Activated CD8-positive, alpha-beta memory T cell treated with anti-CD3 and anti-CD28 coated beads for 4 hours (primary cell): ENCODE measurements at places on chromosomes 7 and 10.

- DNase-seq: no peak
Measured at GRCh38 chr10:102347236-102347828, 48.2 kb upstream of the NFKB2 start.

GRCh38 chr7:143245123-143245522, 18.1 kb upstream of the GSTK1 start:
- no peak for DNase-seq

DNA sequence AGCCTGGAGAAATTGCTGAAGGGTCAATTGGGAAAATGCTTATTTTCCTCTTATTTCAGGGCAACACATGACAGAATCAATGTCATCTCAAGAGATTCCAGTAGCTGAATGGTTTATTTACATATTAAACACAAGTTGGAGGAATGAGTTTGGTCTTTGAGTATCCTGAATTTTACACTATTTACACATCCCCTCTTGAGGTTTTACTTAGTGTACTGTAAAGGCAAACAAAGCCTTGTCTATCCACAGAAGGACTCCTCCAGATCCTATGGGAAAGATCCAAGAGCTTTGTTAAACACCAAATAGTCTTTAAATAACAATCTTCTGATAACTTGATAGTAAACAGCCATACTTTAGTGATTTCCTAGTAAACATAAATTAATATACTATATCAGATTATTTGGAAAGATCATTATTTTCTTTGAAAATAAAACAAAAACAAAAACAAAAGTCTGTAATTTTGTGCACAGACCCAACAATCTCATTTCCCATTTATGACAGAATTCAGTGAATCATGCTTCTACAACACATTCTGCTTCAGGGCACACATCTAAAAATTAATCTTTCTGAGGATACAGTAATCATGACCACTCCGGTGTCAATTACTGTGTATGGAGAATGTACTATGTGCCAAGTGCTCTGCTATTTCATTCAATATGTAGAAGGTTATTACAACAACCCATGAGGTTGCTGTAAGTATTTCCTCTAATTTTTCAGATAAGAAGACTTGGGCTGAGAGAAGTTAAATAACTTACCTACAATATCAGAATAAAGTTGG, 575.0 kb upstream of the LRRTM3 start:
- no peak for DNase-seq

DNA sequence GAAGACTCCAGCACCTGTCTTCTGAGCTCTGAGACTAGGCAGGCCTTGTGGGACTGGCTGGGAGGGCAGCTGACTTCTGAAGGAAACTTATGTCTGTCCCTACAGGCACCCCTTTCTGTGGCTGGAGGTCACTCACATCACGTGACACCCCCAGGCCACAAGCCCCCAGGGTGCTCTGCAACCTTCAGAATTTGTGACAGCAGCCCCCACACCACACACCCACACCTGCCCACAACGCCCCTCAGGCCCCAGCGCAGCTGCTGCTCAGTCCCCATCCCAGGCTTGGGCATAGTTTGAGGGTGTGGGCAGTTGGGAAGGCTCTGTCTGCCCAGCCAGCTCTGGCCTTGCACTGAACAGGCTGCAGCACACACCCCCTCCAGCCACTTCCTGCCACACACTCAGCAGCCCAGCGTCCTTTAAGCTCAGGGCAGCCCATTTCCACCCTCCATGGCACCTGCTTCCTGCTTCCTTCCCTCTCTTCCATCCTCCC, 80.0 kb upstream of the UNC5B start:
- DNase-seq: no peak

DNA sequence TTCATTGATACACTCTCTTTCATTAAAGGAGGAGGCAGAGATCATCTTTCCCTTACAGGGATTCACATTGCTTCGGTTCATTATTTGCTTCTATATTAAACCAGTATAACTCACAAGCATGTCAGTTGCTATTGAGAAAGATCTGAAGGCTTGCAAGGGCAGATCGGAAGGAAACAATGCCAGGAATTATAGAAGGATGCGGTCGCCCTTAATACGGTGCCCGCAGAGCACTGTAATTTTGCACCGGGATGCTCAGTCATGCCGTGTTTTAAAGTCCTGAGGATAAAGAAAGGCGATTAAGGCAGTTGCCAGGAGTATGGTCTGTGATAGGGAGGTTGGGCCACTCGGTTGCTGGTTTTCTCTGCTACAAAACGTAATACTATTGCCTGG, 350.0 kb upstream of the GALNT17 start:
- DNase-seq: no peak

DNA sequence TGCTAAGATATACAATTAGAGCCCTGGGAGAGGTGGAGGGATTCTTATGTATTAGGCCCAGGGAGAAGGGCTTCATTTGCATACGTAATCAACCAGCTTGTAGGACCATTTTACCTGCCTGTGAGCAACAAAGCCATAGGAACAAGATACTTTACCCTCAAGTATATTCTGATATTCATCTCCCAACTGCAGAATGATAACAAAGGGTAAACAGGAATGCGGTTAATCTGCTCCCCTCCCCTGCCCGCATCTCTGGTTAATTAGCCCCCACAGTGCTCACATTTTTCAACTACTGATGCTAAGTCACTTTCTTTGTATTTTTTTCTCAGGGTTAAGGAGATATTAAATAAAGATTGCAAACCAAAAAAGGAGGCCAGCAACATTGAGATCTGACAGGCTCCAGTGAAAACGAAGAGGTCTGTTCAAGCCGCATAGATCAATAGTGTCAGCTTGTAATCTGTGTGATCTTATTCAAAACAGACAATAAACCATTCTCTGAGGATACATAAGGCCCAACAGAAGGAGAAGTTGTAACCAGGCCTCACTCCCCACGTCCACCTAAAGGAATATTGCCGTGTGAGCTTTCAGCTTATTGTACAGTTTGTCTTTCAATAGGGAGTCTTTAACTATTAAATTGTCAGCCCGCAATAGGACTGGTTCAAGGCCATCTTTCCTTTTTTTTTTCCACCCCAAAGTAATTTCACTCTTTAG, 203.4 kb downstream of the RAPGEF5 start:
- DNase-seq: no peak

GRCh38 chr7:74143383-74143782, 30.8 kb upstream of the EIF4H start:
- DNase-seq: no peak

DNA sequence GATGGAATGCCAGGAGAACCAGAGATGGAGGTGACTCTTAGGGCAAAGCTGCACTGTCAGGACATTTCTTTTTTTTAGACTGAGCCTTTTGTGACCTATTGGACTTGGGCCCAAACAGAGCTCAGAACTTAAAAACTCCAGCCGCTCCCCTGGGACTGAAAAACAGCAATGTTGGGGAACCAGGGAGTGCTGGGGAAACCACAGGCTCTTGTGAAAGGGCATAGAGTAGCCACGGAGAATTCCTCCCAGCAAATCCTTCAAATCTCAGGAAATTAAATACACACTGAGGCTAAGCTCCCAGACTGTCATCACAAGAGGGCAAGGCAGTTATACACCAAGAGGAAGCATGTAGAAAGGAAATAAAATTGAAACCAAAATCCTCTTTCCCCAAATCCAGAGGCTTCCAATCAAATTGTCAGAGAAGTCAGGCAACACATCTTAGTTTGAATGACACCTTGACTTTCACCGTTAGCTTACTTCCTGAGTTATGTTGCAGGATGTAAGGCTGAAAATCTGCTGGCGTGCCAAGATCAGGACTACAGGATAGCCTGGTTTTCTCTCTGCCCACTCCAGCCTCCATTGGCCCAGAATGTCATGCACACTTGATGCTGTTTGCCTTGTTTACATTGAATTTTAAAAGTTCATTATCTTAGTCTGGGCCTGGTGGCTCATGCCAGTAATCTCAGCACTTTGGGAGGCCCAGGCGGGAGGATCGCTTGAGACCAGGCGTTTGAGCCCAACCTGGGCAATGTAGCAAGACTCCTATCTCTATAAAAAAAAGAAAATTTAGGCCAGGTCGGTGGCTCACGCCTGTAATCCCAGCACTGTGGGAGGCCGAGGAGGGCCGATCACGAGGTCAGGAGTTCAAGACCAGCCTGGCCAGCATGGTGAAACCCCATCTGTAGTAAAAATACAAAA, 2.6 kb upstream of the RFC2 start:
- DNase-seq: no peak

GRCh38 chr10:132714986-132715775, 70.8 kb downstream of the NKX6-2 start:
- no peak for DNase-seq

DNA sequence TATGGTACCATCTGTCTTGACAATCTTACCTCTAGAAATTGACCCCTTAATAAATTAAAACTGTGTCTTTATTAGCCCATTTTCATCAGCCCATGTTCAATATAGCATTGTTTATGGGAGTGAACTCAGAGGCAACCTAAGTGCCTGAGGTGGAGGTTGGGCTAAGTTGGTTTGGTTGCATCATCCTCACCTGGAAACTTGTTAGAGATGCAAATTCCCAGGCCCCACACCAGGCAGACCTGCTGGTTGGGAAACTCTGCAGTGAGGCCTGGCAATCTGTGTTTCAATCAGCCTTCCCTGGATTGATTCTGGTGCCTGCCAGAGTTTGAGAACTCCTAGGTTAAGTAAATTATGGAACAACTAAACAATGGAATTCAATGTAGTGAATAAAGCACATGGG, 9.4 kb upstream of the FAM170B start:
- no peak for DNase-seq
